Activated T-cell treated with anti-CD3 and anti-CD28 coated beads, Interleukin-2, amount 50 U/mL, for 24 hours (primary cell): ENCODE measurements at places on chromosomes 6 and 20.

GRCh38 chr20:56551571-56551970, 18.5 kb downstream of the FAM209B start:
- peaks cover 8% of the 10 kb centered on the region for H3K4me1 ChIP-seq
- H3K4me3 ChIP-seq = no peak overlapping the region
- H3K27me3 ChIP-seq = no peaks in the 10 kb centered on the region
- no peak for DNase-seq

- no peak for DNase-seq
- H3K27ac ChIP-seq = no peak overlapping the region
- H3K27me3 ChIP-seq = no peaks in the 10 kb centered on the region
- no peaks in the 10 kb centered on the region for H3K36me3 ChIP-seq
Observed at GRCh38 chr6:33926451-33926850, 122.6 kb upstream of the MLN start.

DNA sequence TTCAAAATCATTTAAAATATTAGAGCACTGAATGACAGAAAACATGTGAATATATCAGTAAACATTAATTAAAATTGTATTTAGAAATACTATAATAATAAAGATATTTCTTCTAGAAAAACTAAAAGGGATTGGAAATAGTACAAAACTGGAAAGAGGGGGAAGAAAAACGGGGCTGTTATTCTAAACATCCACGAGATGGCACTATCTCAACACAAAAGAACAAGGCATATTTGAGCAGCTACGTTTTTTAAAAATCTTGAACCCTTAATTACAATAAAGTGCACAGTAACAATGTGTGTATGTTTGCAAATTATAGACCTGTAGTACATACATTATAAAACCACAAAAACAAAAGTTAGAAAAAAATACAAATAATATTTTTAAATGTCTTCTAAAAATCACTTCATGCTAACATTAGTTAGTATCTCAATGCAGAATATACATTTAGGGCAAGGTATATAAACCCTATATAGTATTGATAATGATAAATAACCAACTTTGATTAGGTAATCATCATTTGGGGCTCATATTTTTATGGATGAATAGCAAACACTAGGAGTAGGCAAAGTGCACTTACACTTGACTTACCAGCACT, 42.5 kb upstream of the PNISR start:
- no peaks in the 10 kb centered on the region for H3K4me1 ChIP-seq
- peaks cover 42% of the 10 kb centered on the region for H3K36me3 ChIP-seq
- no peaks in the 10 kb centered on the region for H3K27me3 ChIP-seq
- no peak overlapping the region for H3K27ac ChIP-seq

- H3K4me1 ChIP-seq = no peaks in the 10 kb centered on the region
- H3K27ac ChIP-seq = no peak overlapping the region
- H3K27me3 ChIP-seq = no peaks in the 10 kb centered on the region
- H3K36me3 ChIP-seq = peaks cover 82% of the 10 kb centered on the region
Observed at GRCh38 chr6:82954356-82954755, 111.3 kb downstream of the UBE3D start.

GRCh38 chr6:120141601-120142000, 792.0 kb upstream of the MAN1A1 start:
- no peaks in the 10 kb centered on the region for H3K4me1 ChIP-seq
- H3K27me3 ChIP-seq = no peaks in the 10 kb centered on the region
- DNase-seq = no peak
- H3K36me3 ChIP-seq = no peaks in the 10 kb centered on the region
- no peak overlapping the region for H3K4me3 ChIP-seq
- H3K27ac ChIP-seq = no peak overlapping the region

DNA sequence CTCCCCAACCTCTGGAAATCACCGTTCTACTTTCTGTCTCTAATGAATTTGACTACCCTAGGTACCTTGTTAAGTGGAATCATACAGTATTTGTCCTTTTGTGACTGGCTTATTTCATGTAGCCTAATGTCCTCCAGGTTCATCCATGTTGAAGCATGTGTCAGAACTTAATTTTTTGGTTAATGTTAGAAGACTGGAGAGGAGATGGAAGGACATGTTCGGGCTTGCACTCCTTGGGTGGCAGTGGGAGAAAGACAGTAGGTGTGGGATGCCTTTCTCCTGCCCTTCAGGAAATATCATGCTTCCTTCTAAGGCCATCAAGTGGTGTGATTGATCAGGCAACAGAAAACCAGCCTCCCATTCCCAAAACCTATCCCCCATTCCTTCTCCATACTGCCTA, 61.1 kb upstream of the RNF144B start:
- H3K4me1 ChIP-seq = peaks cover 6% of the 10 kb centered on the region
- H3K27me3 ChIP-seq = peaks cover 11% of the 10 kb centered on the region
- no peak overlapping the region for H3K4me3 ChIP-seq

GRCh38 chr6:65461121-65461520, 245.9 kb downstream of the EYS start:
- no peaks in the 10 kb centered on the region for H3K4me1 ChIP-seq
- H3K27me3 ChIP-seq = no peaks in the 10 kb centered on the region
- no peak overlapping the region for H3K4me3 ChIP-seq
- H3K27ac ChIP-seq = no peak overlapping the region
- H3K36me3 ChIP-seq = no peaks in the 10 kb centered on the region
- no peak for DNase-seq

- H3K4me3 ChIP-seq = no peak overlapping the region
- no peak for DNase-seq
- no peak overlapping the region for H3K27ac ChIP-seq
- no peaks in the 10 kb centered on the region for H3K27me3 ChIP-seq
Observed at GRCh38 chr6:56148488-56149186, 98.7 kb downstream of the COL21A1 start.

DNA sequence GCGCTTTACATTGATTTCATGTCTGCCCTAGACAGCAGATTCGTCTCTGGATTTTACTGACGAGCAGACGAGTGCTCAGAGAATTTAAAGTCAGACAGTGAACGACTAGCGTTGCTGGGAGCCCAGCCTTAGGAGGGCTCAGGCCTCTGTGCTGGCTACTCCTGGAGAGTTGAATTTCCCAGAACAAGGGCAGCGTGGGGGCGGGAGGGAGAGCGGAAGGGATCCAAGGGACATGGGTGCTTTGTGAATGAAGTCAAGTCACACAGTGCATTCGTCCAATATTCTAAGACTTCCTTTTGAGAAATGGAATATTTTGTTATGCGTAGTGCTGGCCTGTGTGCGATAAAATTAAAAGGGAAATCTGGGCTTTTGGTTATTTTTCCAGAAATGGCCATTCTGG, 126.5 kb downstream of the MYLK4 start:
- no peak overlapping the region for H3K27ac ChIP-seq
- H3K4me1 ChIP-seq = no peaks in the 10 kb centered on the region
- DNase-seq = no peak
- no peak overlapping the region for H3K4me3 ChIP-seq
- no peaks in the 10 kb centered on the region for H3K36me3 ChIP-seq

DNA sequence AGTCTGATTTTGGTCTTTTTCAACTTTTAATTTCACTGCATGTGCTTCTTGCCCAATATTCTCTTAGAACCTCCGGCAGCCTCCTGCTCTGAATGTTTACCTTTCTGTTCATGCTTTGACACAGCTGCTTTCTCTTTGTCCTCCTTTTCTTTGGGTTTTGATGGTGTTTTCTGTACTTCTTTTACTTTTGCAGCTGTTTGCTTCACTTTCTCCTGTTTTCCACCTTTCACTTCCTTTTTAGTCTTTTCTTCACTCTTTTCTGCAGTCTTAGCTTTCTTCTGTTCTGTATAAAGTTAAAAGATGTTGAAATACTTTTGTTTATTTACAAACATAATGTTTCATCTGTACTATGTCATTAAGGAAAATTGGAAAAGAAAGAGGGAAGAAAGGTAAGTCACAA, 133.1 kb downstream of the TRDN start:
- H3K27ac ChIP-seq = no peak overlapping the region
- no peaks in the 10 kb centered on the region for H3K27me3 ChIP-seq
- H3K36me3 ChIP-seq = no peaks in the 10 kb centered on the region
- no peak for DNase-seq
- no peak overlapping the region for H3K4me3 ChIP-seq
